GM12878 (cell line): ENCODE measurements at places on chromosomes 16 and 17.

DNA sequence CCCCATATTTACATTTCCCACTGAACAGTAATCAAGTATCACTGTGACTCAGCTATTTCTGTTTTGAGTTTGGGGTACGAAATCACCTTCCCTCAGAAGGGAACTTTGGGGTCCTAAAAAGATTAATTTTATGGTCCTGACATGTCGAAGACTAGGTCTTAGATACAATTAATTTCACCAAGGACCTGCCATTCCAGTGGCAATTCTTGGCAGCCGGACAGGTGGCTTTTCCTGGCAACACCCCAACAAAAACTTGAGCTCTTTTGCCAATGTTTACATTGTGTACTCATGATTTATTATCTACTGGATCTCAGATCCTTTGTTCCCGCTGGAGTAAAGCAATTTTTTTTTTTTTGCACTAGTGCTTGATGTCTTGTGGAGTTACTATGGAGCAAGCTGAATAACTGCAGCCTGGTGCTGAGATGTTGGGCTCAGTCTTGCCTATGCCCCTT is 14.4 kb downstream of the SLFN5 start:
- DNase-seq = no peak

- DNase-seq = peak; percentile 77
Observed at GRCh38 chr16:3152277-3152990, 17.6 kb downstream of the ZNF213 start.

GRCh38 chr16:2155977-2156848 is 631 bp downstream of the TRAF7 start:
- DNase-seq = no peak

GRCh38 chr17:10198509-10199249 is at the start of gene GAS7:
TSS of gene GAS7 (minus strand) at chr17:10198606.
- no peak for DNase-seq

- DNase-seq = no peak
Observed at GRCh38 chr17:35889818-35890773, 9.9 kb upstream of the CCL5 start.

DNA sequence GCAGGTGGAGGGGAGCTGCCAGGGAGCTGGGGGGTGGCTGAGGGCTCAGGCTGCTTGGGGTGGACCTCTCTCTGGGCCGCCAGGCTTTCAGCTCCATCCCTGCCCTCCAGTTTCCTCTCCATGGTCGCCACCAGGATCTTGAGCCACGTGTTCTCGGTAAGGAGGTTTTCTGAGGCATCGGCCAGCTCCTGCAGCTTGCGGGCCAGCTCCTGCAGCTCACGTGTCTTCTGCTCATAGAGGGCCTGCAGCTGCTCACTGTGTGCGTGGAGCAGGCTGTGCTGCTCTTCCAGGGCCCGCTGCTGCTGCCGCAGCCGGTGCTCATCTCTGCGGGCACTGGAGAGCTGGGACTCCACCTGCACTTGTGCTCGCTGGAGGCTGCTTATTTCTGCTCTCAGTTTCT is 11.0 kb downstream of the SNN start:
- no peak for DNase-seq

GRCh38 chr17:78748048-78748729 is 33.9 kb downstream of the CYTH1 start:
- DNase-seq = no peak

GRCh38 chr17:8421571-8421970 is 14.1 kb upstream of the NDEL1 start:
- DNase-seq = no peak

DNA sequence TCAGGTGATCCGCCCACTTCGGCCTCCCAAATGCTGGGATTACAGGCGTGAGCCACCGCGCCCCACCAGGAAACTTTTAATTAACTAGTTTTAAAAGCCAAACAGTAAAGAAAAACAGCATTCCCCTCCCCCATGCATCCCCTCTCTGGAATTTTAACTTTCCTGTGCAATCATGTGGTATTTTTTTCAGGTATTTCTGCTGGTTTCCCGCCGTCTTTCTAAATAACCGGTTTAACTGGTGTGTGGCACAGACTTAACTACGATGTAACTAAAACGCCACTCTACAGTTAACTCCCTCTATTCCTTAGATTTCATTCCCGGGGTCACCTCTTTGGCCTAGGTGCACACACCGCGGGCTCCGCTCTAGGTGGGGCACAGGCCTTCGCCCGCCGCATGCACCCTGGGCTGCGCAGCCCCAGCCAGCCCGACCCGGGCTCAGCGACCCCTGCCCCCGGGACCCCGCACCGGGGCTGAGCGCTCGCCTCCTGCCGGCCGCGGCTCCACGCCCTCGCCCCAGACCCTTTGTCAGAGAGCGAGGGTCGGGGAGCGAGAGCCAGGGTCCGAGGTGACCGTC is 15.1 kb upstream of the UTP6 start:
- no peak for DNase-seq

- DNase-seq = no peak
Observed at GRCh38 chr17:6476810-6477179, 32.5 kb downstream of the PIMREG start.

DNA sequence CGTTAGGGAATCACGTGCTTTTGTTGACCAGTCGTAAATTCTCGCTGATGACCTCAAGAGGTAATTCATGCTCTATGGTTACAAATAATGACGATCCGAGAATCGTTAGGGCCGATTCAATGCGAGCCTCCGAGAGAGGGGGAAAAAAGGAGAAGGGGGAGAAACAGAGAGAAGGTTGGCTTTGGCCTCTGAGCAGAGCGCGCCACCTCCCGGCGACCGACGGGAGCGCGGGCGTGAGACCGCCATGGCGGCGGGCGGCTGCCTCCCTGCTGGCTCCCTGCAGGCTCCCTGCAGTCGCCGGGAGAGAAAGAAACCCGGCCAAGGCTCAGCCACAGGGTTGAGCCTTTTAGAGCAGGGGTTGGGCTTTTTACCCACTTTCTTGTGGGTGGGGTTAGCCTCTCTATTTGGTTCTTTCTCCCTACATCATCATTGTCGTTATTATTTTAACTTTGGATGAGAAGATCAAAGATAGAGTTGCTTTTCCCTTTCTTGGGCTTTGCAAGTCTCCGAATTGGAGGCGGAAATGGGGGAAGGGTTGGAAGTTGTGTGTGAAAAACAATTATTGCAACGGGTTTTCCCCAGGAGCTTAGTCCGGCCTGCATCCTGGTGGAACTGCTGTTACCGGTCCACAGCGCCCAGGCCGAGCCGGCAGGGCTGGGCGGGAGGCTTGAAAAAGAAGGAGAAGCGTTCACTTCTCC is 410 bp upstream of the HOXB5 start:
- DNase-seq = no peak

- no peak for DNase-seq
Observed at GRCh38 chr16:781346-782010, 6.7 kb downstream of the RPUSD1 start.

DNA sequence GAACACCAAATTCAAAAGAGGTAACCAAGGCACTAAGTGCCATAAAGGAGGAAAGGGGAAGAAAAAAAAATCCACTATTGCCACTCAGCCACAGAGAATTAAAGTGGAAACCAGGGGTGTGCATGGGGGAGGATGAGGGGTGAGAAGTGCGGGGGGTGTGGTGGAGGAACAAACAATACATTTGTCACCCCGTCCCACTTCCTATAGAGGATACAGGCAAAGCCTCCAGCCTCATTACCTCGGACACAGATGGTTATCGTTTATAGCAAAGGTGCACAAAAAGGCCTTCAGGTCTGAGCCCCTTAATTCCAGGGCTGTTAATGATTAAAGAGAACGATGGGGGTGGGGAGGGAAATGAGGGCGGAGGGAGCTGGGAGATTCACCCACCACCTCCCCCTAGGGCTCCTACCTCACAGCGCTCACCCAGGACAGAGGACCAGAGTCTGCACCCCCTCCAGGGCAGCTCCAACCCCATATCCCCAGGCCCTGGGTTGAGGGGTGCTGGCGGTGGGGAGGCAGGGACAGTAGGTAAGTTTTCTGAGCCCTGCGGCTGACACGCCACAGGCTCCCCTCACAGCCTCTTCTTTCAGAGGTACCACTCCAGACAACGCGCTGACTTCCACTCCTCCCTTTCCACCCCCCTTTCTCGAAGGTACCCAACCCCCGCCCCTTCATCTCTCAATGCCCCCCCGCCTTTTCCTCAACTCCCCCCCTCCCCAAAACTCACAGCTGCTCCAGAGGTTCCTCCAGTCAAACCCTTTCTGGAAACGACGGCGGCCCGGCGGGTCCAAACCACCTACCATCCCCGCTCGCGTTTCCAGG is 470 bp downstream of the DCUN1D3 start:
- DNase-seq = no peak

GRCh38 chr17:2963332-2964027 is 99.9 kb downstream of the OR1D5 start:
- no peak for DNase-seq

GRCh38 chr17:19337712-19338023 is 24.9 kb downstream of the B9D1 start:
- DNase-seq = no peak

DNA sequence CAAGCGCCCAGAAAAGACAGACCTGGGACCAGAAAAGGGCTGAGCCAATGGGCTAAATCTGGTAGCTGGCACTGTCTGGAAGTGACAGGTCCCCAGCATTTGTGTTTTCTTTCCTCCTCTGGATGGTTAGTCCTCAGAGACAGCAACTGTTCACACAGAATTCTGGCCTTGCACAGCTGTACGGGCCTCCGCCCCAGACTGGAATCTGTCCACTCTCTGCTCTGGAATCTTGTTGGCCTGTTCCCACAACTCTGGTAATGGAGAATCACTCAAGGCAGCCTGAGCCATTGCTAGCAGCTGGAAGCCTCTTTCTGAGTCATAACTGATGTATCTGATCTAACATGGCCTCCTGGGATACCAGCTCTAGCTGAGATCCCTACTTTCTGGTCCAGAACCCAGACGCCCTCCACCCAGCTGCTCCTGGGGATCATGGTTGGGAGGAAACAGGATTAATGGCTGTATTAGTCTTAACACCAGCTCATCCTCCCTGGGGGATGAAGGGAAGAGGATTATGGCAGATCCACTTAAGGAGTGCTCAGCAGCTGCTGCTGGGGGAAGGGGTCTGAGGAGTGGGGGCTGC is 9.1 kb downstream of the ZNF668 start:
- DNase-seq = no peak

- DNase-seq = no peak
Observed at GRCh38 chr17:28949185-28950016, 1.9 kb downstream of the PHF12 start.

- no peak for DNase-seq
Observed at GRCh38 chr16:89729293-89729692, 8.0 kb downstream of the ZNF276 start.

- DNase-seq = no peak
Observed at GRCh38 chr16:3752984-3753383, 35.7 kb upstream of the TRAP1 start.

- no peak for DNase-seq
Observed at GRCh38 chr17:79626156-79626890, 15.5 kb upstream of the RBFOX3 start.

GRCh38 chr16:28181515-28181914 is 30.2 kb downstream of the XPO6 start:
- DNase-seq = no peak

GRCh38 chr17:17570798-17571716 is 20.5 kb downstream of the PEMT start:
- no peak for DNase-seq

DNA sequence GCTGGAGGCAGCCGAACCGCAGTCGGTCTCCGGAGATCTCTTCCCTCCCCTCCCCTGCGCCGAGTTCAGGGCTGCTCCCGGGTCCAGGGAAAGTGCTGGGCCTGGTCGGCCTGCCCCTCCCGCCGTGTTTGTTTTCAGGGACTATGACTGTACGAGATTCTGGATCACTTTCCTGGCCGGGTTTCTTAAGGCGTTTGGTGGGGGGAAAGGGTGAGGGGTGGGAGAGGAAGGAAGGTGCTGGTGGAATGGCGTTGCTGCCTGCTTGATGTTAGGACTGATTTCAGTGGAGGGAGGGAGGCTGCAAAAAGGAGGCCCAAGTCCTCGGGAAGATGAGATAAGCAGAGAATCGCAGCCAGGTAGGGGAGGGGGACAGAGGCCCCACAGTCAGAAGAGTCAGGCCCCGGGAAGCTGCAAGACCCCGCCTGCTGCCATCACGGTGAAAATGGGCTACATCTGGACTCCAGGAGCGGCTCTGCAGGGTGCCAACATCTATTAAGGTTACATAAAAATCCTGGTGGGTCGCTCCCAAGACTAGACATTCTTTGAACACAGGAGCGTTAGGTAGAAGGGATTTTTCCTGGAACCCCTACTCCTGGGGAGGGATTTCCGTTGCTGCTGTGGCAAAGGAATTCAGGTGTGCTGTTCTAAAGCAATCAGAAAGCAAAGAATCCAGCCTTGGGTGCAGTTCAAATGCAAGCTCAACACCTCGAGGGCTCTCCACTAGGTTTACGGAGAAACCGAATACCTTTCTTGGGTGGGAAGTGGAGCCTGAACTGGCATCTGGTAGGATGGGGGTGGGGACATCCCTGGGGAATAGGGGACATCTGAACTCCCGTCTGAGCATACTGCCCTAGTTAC is 1.2 kb downstream of the ARHGAP44 start:
- DNase-seq = no peak

DNA sequence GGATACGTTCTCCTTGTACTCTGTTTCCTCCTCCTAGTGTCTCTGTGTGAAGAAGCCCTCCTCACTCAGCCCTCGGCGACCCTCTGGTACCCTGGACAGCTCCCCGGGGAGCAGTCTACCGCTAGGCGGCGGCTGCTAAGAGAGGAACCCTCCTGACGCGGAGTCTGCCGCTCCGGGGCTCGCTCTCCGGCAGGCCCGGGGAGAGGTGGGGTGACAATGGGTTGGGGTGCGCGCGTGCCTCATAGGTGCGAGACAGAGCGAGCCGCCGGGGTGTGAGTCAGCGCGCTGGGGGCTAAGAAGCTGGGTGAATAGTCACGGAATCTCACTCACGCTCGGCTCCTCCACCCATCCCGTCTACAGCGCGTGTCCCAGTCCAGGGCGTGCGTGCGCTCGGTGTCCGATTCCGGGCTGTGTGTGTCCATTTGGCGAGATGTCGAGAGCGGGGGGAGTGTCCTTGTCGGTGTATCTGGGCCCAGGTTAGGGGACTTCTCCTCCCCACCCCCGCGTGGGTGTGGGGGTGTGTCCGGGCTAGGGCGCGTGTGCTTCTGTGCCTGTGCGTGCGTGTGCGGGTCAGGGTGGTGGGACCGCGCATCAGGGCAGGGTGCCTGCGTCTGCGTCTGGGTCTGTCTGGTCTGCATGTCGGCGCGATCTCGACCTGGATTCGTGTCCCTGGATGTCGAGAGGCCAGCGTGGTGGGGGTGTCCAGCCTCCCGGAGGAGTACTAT is 577 bp upstream of the HS3ST2 start:
- DNase-seq = no peak
